ENCODE measurements at places on chromosomes 6 and 20.

DNA sequence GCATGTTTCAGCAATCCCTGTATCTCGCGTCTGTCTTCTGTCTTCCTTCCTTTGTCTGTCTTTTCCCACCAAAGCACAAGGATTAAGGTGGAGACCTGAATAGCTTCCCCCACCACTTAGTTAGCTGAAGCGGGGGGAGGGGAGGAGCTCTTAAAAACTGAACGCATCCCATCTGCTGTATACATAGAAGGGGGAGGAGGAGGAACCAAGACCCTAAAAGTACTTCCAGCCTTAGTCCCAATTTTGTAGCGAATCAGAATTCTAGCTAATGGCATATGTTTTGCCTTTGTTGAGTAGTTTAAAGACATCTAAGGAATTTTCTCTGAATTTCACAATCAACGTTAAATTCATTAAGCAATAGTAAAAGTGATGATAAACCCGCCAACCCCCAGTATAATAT is 47.9 kb downstream of the GNAS start:
- DNase-seq, result no peak

- no peak for DNase-seq
These were observed 4.4 kb downstream of the HLA-E start for GRCh38 chr6:30493643-30494250.

DNA sequence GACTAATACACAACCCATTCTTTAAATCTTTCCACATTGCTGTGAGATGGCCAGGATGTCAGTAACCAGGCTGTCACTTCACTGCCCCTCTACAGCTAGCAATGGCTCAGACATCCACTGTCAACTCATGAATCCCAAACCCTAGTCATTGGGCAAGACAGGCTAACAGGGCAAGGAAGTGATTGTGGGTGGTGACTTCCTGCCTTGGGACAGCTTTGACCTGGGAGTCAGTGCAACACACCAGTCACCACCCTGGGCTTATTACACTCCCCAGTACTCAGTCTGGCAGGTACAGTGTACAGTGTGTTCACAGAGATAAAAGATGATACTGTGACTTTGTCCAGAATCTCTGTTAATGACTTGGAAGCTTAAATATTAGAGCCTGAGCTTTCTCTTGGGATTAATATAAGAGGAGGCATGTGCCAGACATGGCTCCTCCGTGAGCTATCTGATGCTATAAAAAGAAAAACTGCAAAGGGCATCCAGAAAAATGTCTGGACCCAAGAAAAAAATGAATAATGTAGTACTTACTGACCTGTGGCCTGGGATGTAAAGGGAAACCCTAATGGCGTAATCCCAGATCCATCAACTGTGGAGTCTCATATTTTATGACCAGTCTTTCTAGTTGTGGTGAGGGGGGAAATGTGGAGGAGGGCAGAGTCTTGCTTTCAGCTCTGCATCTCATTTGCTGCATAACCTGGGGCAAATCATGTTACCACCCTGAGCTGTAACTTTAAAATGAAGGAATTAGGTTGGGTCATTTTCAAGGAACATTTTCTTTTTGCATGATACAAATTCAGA is 244.4 kb downstream of the SLC24A3 start:
- no peak for DNase-seq

DNA sequence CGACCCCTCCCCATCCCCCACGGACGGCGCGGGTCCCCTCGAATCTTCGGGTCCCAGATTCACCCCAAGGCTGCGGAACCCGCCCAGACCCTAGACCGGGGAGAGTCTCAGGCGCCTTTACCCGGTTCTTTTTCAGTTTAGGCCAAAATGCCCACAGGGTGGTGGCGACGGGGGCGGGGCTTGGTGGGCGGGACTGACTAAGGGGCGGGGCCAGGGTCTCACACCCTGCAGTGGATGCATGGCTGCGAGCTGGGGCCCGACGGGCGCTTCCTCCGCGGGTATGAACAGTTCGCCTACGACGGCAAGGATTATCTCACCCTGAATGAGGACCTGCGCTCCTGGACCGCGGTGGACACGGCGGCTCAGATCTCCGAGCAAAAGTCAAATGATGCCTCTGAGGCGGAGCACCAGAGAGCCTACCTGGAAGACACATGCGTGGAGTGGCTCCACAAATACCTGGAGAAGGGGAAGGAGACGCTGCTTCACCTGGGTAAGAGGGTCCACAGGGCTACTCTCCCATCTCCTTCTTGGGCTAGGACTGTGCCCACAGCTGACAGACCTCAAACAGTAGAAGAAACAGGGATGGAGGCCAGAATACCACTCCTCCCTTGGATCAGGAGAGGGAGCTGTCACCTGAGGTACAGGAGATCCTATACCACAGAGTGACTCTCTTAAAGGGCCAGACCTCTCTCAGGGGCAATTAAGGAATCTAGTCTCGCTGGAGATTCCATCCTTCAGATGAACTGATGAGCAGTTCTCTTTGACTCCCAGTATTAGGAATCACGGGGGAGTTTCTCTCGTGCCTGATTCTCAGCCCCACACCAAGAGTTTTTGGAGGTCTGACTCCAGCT is 942 bp downstream of the HLA-E start:
- peak; percentile 35 for DNase-seq

Measured in SW480 (cell line).